ENCODE measurements at places on chromosomes 5 and 9.

- H3K36me3 ChIP-seq: no peaks in the 10 kb centered on the region
- no peak overlapping the region for H3K4me3 ChIP-seq
- H3K27me3 ChIP-seq: no peaks in the 10 kb centered on the region
- DNase-seq: no peak
- no peaks in the 10 kb centered on the region for H3K4me1 ChIP-seq
Measured at GRCh38 chr9:18976709-18977531, 56.1 kb downstream of the SAXO1 start.

- peaks cover 19% of the 10 kb centered on the region for H3K4me1 ChIP-seq
- no peak for DNase-seq
- no peak overlapping the region for H3K27ac ChIP-seq
- no peaks in the 10 kb centered on the region for H3K36me3 ChIP-seq
Measured at GRCh38 chr9:121656941-121657470, 5.6 kb downstream of the DAB2IP start.

DNA sequence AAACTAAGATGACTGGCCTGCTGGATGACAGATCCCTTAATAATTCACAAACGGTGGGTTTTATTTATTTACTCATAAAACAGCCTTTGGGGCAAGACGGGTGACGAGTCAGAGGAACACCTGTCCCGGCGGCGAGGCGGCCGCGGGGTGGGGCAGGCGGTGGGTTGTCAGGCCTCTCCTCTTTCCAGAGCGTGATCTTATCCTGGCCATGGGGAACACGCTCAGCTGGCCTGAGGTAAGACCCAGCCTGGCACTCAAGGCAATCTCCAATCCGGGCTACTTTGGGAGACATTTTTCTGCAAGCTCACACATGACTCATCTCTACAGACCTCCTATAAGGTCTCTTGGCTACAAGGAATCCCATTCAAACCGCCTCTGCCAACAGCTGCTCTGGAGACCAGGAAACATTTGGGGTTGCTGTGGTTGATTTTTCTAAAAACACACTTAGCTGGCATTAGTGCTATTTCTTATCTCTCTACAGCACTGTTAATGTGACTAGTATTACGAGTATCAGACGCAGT is 6.3 kb downstream of the RAPGEF1 start:
- peaks cover 33% of the 10 kb centered on the region for H3K4me1 ChIP-seq
- no peak overlapping the region for H3K27ac ChIP-seq
- no peak overlapping the region for H3K4me3 ChIP-seq
- no peaks in the 10 kb centered on the region for H3K27me3 ChIP-seq
- no peaks in the 10 kb centered on the region for H3K36me3 ChIP-seq

DNA sequence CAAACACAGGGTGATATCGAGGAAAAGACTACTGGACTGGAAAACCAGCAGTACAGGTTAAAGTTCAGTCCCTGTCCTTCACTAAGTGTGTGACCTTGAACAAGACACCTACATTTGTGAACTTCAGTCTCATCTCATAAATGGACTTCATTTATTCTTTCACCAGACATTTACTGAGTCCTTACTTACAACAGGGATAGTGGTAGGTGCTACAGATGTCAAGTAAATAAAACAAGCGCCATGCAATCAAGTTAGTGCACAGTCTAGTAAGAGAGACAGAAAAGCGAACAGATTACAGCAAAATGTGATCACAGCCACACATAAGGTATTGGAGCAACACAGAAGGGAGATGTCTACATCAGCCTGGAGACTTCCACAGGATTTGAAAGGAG is 413.2 kb downstream of the ACTL7B start:
- no peaks in the 10 kb centered on the region for H3K36me3 ChIP-seq
- no peaks in the 10 kb centered on the region for H3K27me3 ChIP-seq
- no peak overlapping the region for H3K27ac ChIP-seq

DNA sequence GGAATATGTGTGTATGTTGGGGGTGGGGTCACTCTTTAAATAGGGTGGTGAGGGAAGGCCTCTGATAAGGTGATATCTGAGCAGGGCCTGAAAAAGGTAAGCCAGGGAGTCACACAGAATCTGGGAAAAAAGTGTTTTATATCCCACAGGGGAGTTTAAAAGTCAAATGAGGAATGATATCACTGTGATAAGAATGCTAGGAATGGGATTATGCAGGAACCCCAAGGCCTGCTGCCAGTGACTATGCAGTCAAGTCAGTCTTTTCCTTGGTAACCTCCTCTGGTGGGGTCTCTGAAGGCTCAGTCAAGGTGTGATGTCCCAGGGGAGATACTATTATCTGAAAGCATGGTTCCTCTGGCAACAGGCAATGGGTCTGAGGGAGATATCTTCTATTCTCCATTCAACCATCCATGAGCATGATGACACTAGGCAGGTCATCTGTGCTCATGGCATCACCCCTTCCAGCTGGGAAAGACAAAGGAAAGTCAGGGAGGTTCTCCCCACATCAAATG is 53.5 kb downstream of the GRIA1 start:
- H3K27ac ChIP-seq: no peak overlapping the region
- DNase-seq: no peak
- no peaks in the 10 kb centered on the region for H3K4me1 ChIP-seq
- no peak overlapping the region for H3K4me3 ChIP-seq
- no peaks in the 10 kb centered on the region for H3K36me3 ChIP-seq

GRCh38 chr5:50975840-50976239 is 309.4 kb downstream of the PARP8 start:
- no peak for DNase-seq
- no peaks in the 10 kb centered on the region for H3K27me3 ChIP-seq
- H3K27ac ChIP-seq: no peak overlapping the region
- no peaks in the 10 kb centered on the region for H3K36me3 ChIP-seq
- H3K4me3 ChIP-seq: no peak overlapping the region

DNA sequence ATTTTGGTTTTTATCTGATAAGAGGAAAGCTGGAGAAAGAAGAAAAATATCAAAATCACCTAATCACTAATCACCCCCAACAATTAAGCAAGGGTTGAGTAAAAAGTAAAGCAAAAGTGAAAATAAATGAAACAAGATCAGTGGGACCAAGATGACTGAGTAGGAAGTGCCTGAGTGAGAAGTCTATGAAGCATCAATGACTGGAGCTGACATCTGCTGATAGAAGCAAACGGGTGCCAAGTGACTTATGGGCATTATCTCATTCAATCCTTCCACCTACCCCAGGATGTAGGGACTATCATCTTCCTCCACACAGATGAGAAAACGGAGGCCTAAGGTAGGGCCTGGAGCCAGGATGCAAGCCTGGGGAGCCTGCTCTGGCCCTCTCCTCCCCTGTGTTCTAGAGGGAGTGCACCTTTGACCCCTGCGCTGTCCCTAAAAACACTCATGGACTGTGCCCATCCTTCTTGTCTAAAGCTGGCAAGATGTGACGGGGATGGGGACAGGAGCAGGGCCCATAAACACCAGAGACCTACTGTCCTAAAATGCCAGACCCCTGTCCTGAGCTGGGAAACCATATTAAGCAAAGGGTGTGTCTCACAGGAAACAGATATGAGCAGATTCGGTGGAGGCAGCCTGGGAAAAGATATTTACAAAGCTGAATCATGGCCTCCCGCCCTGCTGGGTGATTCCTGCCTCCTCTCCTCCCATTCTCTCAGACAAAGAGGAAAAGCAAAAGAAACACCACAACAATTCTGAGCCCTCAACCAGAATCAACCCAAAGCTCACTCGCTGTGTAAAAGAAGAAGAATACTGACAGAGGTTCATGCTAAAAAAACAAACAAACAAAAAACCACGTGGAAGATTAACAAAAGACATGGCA is 116.0 kb downstream of the AUH start:
- H3K36me3 ChIP-seq: no peaks in the 10 kb centered on the region
- no peaks in the 10 kb centered on the region for H3K27me3 ChIP-seq
- no peak overlapping the region for H3K4me3 ChIP-seq
- H3K4me1 ChIP-seq: no peaks in the 10 kb centered on the region
- no peak for DNase-seq
- H3K27ac ChIP-seq: no peak overlapping the region

DNA sequence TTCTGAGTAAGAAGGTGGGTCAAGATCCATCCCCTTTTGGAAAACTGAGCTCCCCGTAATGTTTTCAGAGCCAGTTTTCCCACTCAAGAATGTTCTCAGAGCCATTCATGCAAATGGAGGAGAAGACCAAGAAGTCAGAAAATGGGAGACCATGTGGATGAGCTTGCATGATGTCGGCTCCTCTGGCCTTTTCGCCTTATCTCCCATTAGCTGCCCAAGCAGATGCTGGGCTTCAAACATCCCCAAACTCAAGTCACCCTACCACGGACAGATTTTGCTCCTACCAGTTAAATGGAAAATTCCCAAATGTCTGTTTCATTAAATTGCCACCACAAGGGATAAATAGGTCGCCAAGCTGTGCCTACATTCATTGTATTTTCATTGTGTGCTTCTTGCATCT is 161.4 kb downstream of the ICE1 start:
- H3K4me1 ChIP-seq: no peaks in the 10 kb centered on the region
- H3K27me3 ChIP-seq: no peaks in the 10 kb centered on the region
- no peak overlapping the region for H3K4me3 ChIP-seq
- DNase-seq: no peak
- no peak overlapping the region for H3K27ac ChIP-seq
- no peaks in the 10 kb centered on the region for H3K36me3 ChIP-seq

GRCh38 chr9:92494856-92495255 is 12.6 kb upstream of the ASPN start:
- H3K4me3 ChIP-seq: no peak overlapping the region
- H3K27me3 ChIP-seq: no peaks in the 10 kb centered on the region
- no peaks in the 10 kb centered on the region for H3K4me1 ChIP-seq
- H3K36me3 ChIP-seq: no peaks in the 10 kb centered on the region
- no peak for DNase-seq
- no peak overlapping the region for H3K27ac ChIP-seq

GRCh38 chr5:131272307-131272706 is 8.5 kb downstream of the CDC42SE2 start:
- no peaks in the 10 kb centered on the region for H3K4me1 ChIP-seq
- no peak overlapping the region for H3K27ac ChIP-seq
- DNase-seq: no peak
- no peaks in the 10 kb centered on the region for H3K36me3 ChIP-seq

GRCh38 chr5:34618371-34619065 is 37.6 kb upstream of the RAI14 start:
- no peaks in the 10 kb centered on the region for H3K36me3 ChIP-seq

DNA sequence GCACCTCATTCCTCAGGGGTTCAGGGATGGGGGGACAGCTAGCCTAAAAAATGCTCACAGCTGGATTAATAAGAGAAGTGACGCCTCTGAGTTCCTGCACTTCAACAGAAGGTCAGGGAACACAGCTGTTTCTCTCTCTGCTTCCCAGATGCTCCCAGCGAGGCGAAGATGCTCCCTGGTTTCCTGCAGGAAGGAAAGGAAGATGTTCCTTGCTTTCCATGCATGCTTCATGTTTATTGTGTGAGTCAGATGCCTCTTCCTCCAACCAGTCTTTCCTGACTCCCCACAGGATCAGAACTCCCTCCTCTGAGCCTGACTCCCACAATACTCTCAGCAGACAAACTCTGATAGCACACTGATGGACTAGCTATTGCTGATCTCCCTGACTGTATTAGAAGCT is 71.9 kb downstream of the MFAP3 start:
- no peaks in the 10 kb centered on the region for H3K4me1 ChIP-seq
- no peak overlapping the region for H3K27ac ChIP-seq
- no peaks in the 10 kb centered on the region for H3K27me3 ChIP-seq
- DNase-seq: no peak
- no peaks in the 10 kb centered on the region for H3K36me3 ChIP-seq
- H3K4me3 ChIP-seq: no peak overlapping the region

GRCh38 chr9:130466537-130467217 is 21.9 kb downstream of the ASS1 start:
- H3K27me3 ChIP-seq: no peaks in the 10 kb centered on the region
- no peak overlapping the region for H3K4me3 ChIP-seq
- no peak for DNase-seq
- H3K36me3 ChIP-seq: no peaks in the 10 kb centered on the region

DNA sequence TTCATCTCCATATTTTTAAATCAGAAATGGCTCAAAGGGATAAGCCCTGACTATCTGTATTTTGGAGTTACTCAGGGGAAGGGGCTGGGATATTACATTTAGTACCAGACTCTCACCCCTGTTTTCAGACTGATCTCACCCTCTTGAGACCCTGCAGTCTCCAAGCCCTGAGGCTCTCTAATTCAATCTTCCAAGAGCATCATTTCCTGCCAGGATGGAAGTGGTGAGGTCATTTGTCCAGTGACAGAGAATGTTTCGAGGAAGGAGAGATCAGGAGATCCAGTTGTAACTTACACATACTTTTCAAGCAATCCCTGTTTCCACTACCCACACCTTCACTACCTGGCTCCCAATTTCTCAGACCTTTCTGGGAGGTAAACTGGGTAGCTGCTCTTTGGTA is 295.5 kb upstream of the EFNA5 start:
- no peak for DNase-seq
- no peaks in the 10 kb centered on the region for H3K27me3 ChIP-seq
- H3K4me3 ChIP-seq: no peak overlapping the region

DNA sequence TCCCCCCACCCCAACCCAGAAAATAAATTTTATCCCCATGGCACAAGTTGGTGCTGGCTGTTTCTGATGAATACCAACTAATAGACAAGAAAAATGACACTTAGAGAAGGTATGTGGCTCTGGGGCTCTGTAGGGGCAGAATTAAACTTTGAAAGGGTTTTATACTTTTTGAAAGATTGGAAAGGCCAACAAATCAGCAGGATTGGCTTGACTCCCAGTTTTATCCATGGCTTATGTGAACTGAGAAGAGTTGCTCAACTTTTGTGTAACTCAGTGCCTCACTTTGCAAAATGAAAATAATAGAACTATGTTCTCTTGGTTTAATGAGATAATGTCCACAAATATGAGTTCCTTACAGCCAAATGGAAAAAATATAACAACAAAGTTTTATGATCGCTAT is 288.9 kb upstream of the KIF2A start:
- no peaks in the 10 kb centered on the region for H3K4me1 ChIP-seq
- H3K4me3 ChIP-seq: no peak overlapping the region
- no peak for DNase-seq
- no peaks in the 10 kb centered on the region for H3K36me3 ChIP-seq

DNA sequence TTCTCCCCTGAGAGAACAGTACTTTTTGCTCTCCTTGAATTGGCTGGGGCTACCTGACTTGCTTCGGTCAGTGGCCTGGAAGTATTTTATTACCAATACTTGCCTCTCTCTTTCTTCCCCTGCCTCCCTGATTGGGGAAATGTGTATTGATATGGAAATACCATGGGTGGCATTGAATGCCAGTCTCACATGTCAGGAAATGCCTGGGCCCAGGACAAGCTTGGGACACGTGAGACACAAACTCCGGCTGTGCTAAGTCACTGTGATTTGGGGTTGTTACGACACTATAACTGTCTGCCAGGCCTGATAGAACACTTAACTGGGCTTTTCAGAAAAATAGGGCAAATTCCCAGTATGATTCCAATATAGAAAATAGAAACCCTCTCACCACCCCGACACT is 238.3 kb downstream of the GADD45G start:
- no peak overlapping the region for H3K27ac ChIP-seq
- no peak for DNase-seq
- H3K27me3 ChIP-seq: no peaks in the 10 kb centered on the region
- H3K4me3 ChIP-seq: no peak overlapping the region
